ENCODE measurements at places on chromosomes 3 and 15.

- DNase-seq = no peak
Measured at GRCh38 chr3:48451270-48451669, 4.7 kb downstream of the ATRIP start.

GRCh38 chr3:197730200-197730599 lies 6.5 kb downstream of the RUBCN start:
- no peak for DNase-seq

DNA sequence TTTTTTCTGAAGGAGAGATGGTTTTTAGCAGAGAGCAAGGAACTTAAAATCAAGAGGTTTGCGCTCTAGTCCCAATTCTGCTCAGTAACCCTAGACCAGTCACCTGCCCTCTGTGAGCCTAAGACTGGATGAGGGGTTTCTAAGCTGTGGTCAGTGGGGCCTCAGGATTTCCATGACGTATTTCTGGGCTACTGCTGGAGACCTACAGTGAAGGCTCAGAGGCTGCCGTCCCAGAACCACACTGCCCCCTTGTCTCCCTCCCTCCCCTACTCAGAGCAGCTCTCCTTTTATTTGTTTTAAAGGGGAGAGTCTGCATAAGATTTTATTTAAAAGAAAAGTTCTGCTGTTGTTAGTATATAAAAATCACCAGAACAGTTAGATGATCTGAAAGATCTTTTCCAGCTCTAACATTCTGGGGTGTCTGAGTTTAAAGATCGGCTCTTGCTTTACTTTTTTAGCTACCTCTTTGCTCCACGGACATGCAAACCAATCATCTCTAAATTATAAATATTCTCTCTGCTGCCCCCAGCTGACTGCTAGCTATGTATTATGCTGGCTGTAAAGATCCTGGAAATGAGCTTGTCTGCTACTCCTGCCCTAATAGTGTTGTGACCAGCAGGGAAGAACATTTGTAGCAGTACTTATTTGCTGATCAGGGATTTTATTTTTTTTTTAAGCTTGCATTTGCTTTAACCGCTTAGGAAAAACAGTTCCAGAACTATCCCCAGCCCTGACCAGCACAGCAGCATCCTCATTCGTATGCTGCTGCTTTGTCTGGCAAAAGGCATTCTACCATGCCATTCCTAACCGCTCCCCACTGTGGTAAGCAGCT lies 28.6 kb upstream of the NDUFB4 start:
- no peak for DNase-seq

DNA sequence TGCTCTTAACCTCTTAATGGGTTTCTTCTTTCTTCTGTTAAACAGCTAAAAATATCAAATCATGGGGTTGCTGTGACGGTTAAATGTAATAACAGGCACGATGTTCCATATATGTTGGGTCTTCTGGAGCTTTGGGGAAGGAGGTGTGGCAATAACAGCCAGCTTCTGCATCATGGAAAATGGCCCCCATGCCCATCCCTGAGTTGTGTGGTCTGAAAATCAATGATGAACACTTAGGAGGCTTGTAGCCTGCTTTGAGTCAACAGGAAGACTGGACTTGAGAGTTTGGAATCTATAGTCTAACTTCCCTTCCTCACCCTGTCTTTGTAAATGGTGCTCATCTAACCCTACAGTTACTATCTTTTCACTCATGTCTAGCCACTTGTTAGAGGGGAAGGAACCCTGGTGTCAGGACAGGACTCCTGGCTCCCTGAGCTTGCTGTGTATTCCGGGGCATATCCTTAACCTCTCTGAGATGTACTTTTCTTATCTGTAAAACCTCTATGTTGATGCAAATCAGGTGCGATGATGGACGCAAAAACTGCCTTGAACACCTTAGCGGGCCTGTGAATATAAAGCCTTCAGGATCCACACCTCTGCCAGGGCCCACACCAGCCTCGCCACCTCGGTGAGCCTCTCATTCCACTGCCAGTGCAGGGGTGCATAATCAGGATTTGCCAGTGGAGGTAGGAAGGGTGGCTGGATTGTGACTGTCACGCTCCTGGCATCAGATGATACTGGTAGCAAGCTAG lies 27.5 kb downstream of the SMAD3 start:
- DNase-seq = no peak

GRCh38 chr15:79724804-79725203 lies 172.0 kb downstream of the MTHFS start:
- no peak for DNase-seq

- no peak for DNase-seq
Measured at GRCh38 chr15:67185621-67186225, 68.7 kb downstream of the AAGAB start.

GRCh38 chr3:107325446-107325845 lies 51.8 kb upstream of the CCDC54 start:
- DNase-seq = no peak

DNA sequence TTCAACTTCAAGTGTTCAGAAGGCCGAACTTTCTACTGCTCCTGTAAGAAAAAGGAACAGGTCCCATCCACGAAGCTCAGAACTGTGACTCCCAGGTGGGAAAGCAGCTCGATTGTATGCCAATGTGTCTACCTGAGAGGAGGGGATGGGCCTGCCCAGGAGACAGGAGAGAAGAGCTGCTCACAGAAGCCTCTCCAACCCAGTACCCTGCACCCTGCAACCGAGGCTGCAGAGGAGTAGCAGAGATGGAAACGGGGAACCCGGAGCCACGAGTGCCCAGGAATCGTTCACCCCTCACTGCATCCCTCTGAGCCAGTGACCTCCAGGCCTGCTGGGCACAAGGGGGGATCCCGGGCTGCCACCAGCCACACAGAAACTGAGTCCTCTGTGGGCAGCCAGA lies 86.5 kb upstream of the PRR23E start:
- DNase-seq = no peak

DNA sequence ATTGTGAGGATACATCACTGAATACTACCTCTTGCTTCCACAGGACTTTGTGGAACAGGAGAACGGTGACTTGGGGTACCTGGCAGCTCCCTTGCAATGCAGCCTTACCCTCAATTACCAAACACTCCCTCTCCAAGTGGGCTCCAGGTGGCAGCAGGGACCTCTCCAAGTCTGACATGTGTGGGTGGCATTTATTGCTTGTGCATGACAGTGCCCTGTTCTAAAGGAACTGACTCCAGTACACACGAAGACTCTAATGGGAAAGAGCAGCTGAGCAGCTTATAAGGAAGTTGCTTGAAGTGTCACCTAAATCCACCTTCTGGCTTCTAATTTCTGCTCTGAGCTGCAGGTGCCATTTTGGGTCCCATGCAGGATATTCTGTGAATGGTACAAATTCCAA lies 174.1 kb upstream of the SLCO3A1 start:
- no peak for DNase-seq

GRCh38 chr3:72164635-72164978 lies 379.7 kb upstream of the PROK2 start:
- DNase-seq = no peak

GRCh38 chr3:46490338-46491084 lies 7.3 kb upstream of the RTP3 start:
- no peak for DNase-seq

DNA sequence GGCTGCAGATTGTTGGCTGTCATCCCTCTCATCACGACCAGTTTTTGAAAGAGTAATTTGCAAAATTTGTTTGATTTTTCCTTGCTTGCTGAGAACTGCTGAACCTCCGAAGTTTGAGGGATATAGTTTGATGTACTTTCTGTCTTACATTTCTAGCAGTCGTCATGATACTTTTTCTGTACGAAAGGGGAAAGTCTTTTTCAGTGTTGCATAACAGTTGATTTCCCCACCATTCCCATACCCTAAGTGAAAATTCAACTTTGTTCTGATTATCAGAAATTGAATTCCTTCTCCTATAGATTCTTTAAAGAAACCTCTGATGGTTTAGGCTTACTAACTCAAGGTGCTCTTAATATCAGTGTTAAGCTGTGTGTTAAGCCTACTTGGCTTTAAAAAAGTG lies 1.6 kb downstream of the PDE8A start:
- DNase-seq = no peak

DNA sequence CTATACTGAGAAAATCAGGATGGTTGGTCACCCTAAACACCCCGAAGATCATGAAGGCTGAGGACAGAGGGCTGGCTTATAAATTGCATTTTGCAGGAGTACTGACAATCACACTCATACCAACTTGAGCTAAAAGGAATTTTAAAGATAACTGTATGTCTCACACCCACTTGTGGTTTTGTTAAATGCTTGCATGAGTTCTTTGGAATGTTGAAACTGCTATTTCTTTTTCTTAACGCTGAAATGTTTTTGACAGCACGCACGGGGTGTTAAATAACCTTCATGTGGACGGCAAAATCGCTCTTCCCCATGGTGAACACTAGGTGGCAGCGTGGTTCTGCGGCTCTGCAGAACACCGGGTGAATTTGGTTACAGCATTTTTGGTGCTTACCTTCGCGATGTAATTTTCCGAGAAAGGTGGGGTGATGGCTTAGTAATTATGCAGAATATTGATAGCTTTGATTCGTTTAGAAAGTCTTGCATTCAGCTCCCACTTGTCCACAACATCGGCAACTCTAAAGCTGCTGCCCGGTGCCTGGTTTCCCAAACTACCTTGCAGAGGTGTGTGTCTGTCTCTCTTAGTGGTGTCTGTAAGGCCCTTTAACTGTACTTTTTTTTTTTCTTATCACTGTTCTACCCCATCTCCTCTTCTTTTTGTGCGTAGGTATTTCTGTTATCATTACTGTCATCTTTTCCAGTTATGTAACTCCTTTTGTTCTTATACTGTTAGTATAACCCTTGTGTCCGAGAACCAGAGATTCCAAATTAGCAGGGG lies 51.7 kb downstream of the ARNT2 start:
- DNase-seq = peak; percentile 26

Data from stimulated activated naive CD4-positive, alpha-beta T cell (primary cell).